ENCODE measurements at places on chromosomes 2 and 18. TPM values are rescaled to one million over a fixed set of nuclear protein-coding genes. Genes with fewer than 3 reads are reported as not detected.
A peak's percentile ranks its signal among the peaks of the same experiment; 100 is the strongest.

HJURP gene
- 128 TPM for total RNA-seq

GRCh38 chr2:74226648-74227213 lies 28.3 kb downstream of the MTHFD2 start:
- H3K4me3 ChIP-seq: no peak overlapping the region
- peaks cover 3% of the 10 kb centered on the region for H3K4me1 ChIP-seq
- no peaks in the 10 kb centered on the region for H3K27me3 ChIP-seq
- H3K27ac ChIP-seq: no peak overlapping the region

FEV gene
- total RNA-seq: not detected

GRCh38 chr18:54774981-54775665 lies 53.2 kb upstream of the RAB27B start:
- H3K4me3 ChIP-seq: no peak overlapping the region
- H3K27me3 ChIP-seq: peaks cover 16% of the 10 kb centered on the region
- H3K36me3 ChIP-seq: no peaks in the 10 kb centered on the region

GRCh38 chr2:151052850-151053660 lies 208.6 kb downstream of the RBM43 start:
- H3K36me3 ChIP-seq: no peaks in the 10 kb centered on the region
- no peak overlapping the region for H3K4me3 ChIP-seq
- no peaks in the 10 kb centered on the region for H3K4me1 ChIP-seq
- no peak for DNase-seq

DNA sequence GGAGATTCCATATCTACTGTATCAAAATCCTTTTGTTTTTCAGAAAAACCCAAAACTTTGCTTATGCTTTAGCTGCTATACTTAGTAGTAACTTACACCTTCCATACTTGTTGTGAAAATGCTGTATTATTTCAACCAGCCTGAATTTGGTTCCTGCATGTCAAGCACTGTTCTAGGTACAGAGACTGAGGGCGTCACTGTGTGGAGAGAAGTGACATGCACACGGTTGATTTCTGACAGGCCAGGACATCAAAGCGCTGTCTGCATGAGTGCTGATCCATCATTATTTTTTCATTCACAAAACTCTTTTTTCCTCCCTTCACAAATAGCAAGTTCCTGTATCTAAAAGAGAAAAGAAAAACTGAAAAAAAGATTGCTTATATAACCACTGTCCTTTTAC lies 31.6 kb downstream of the TRAPPC12 start:
- H3K36me3 ChIP-seq: peaks cover 9% of the 10 kb centered on the region
- no peak for DNase-seq
- no peaks in the 10 kb centered on the region for H3K4me1 ChIP-seq
- no peak overlapping the region for H3K4me3 ChIP-seq
- no peaks in the 10 kb centered on the region for H3K27me3 ChIP-seq

ST6GAL2 gene
- total RNA-seq: not detected

DNA sequence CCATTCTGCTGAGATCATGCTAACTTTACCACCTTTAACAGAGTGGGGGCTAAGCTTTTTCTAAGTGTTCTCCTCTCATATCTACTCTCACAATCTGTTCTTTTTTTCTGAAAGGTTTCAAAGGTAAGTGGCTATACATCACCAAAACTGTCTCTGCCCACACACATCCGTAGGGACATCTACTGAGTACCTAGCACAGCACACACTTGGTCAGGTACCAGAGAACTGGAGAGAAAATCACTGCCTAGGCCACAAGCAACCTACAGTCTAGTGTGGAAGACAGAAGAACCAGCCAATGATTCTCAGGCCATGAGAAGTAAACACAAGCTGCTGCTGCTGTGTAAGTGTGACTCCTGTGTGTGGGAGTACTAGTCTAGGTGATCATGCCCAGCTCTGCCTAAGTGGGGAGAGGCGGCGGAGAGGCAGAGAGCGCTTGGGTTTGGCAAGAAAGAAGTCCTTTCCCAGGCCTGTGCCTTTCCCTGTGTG lies 176.1 kb upstream of the ZFP36L2 start:
- no peaks in the 10 kb centered on the region for H3K27me3 ChIP-seq
- H3K4me1 ChIP-seq: peaks cover 7% of the 10 kb centered on the region
- DNase-seq: no peak
- peaks cover 6% of the 10 kb centered on the region for H3K36me3 ChIP-seq
- H3K27ac ChIP-seq: peak overlapping the region; percentile 35

DNA sequence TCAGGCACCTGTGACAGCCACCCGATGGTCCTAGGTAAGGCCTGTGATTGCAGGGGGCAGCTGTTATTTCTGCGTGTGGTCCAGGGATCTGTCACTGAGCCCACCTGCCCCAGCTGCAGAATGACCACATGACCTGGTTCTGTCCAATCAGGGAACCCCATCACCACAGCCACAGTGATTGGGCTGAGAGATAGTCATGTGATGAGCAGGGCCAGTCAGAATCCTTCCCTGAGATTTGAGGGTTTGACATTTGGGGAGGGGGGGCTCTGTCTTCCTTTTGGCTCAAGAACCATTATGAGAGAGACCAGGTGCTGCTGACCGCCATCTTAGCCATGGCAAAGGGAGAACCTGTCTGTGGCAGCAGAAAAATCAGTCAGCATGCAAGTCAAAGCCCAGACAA lies 147.2 kb downstream of the SMAD7 start:
- H3K27ac ChIP-seq: peak overlapping the region; percentile 37
- peaks cover 65% of the 10 kb centered on the region for H3K4me1 ChIP-seq
- no peak for DNase-seq
- H3K4me3 ChIP-seq: no peak overlapping the region
- peaks cover 3% of the 10 kb centered on the region for H3K36me3 ChIP-seq

GRCh38 chr2:240946654-240947053 lies 40.5 kb downstream of the CROCC2 start:
- peaks cover 2% of the 10 kb centered on the region for H3K27me3 ChIP-seq
- DNase-seq: no peak
- H3K36me3 ChIP-seq: no peaks in the 10 kb centered on the region
- H3K27ac ChIP-seq: no peak overlapping the region

GRCh38 chr2:220811115-220811514 lies 761.0 kb downstream of the EPHA4 start:
- H3K36me3 ChIP-seq: no peaks in the 10 kb centered on the region
- H3K27ac ChIP-seq: no peak overlapping the region
- no peak for DNase-seq
- no peaks in the 10 kb centered on the region for H3K4me1 ChIP-seq
- no peak overlapping the region for H3K4me3 ChIP-seq

DNA sequence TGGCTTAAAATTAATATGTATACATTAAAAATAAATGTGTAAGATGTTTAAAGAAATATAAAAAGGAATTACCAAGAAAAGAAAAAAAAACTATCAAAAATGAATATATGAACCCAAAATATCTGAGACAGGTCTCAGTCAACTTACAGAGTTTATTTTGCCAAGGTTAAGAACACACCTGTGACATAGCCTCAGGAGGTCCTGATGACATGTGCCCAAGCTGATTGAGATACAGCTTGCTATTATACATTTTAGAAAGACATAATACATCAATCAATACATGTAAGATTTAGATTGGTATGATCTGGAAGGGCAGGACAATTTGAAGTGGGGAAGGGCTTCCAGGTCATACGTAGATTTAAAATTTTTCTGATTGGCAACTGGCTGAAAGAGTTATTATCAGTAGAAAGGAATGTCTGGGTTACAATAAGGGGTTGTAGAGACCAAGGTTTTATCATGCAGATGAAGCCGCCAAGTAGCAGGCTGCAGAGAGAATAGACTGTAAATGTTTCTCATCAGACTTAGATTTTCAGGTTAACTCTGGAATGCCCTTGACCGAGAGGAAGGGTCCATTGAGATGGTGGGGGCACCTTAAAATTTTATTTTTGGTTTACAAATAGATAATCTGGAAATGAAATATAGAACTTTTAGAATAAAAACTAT lies 74.7 kb downstream of the EXOC6B start:
- no peaks in the 10 kb centered on the region for H3K27me3 ChIP-seq
- DNase-seq: no peak
- H3K4me3 ChIP-seq: no peak overlapping the region
- no peaks in the 10 kb centered on the region for H3K4me1 ChIP-seq
- H3K36me3 ChIP-seq: no peaks in the 10 kb centered on the region

GRCh38 chr2:8370258-8370802 lies 311.5 kb upstream of the ID2 start:
- H3K27ac ChIP-seq: no peak overlapping the region
- no peak overlapping the region for H3K4me3 ChIP-seq
- peaks cover 7% of the 10 kb centered on the region for H3K4me1 ChIP-seq
- H3K36me3 ChIP-seq: peaks cover 9% of the 10 kb centered on the region

DNA sequence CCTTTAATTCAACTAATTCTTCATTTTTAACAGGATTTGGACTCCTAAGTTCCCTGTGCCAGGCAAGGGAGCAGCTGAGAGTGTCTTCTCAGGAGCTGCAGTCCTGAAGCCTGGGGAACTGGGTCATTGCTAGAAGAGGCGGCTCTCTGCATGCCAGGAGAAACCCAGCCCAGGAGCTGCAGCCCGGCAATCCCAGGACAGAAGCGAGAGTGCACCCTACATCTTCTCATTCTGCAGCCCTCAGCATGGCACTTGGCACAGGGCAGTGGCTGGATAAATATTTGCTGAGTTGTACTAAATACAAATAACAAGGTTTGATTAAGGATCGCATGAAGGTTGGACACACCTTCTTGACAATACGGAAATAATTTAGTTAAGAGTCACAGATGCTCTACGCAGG lies 244.9 kb upstream of the PXDN start:
- H3K4me1 ChIP-seq: peaks cover 16% of the 10 kb centered on the region
- H3K36me3 ChIP-seq: no peaks in the 10 kb centered on the region
- no peak overlapping the region for H3K27ac ChIP-seq
- H3K4me3 ChIP-seq: no peak overlapping the region
- no peak for DNase-seq
- H3K27me3 ChIP-seq: peaks cover 30% of the 10 kb centered on the region

- DNase-seq: no peak
- H3K36me3 ChIP-seq: no peaks in the 10 kb centered on the region
- peaks cover 8% of the 10 kb centered on the region for H3K4me1 ChIP-seq
- H3K27ac ChIP-seq: peak overlapping the region; percentile 49
- no peaks in the 10 kb centered on the region for H3K27me3 ChIP-seq
- H3K4me3 ChIP-seq: no peak overlapping the region
These were observed 61.5 kb downstream of the NFATC1 start for GRCh38 chr18:79457239-79457638.

DNA sequence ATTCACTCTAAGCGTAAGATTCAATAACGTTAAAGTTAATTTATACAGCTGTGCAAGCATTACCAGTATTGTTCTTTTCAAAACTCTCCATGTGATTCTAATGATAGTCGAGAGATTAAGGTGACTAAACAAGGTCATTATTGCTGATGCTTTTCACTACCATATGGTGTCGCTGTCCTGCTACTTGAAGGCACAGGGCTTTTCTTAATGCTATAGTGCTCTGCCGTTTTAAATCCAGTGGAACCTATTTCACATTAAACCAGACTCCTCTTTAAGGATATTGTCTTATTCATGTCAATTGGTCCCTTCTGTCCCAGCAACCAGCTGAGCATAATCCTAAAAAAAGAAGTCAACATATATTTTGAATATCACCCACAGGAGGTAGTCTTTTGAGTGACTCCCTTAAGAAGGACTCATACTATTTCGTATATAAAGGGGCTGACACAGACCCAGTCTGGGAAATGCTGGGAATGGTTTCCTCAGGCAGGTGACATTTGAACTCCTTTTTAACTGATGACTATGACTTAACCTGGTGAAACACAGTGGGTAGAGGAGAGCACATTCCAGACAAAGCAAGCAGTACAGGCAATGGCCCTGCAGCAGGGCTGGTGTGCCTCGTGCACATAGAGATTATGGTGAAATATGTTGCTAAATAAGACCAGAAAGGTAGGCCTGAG lies 53.9 kb upstream of the CYTIP start:
- H3K4me1 ChIP-seq: peaks cover 33% of the 10 kb centered on the region
- H3K27me3 ChIP-seq: no peaks in the 10 kb centered on the region
- H3K27ac ChIP-seq: no peak overlapping the region
- H3K4me3 ChIP-seq: no peak overlapping the region
- peaks cover 4% of the 10 kb centered on the region for H3K36me3 ChIP-seq

GRCh38 chr2:51299370-51299769 lies 267.4 kb upstream of the NRXN1 start:
- no peak overlapping the region for H3K27ac ChIP-seq
- no peaks in the 10 kb centered on the region for H3K4me1 ChIP-seq
- no peaks in the 10 kb centered on the region for H3K27me3 ChIP-seq

STRADB gene
- 26.8 TPM for total RNA-seq

DNA sequence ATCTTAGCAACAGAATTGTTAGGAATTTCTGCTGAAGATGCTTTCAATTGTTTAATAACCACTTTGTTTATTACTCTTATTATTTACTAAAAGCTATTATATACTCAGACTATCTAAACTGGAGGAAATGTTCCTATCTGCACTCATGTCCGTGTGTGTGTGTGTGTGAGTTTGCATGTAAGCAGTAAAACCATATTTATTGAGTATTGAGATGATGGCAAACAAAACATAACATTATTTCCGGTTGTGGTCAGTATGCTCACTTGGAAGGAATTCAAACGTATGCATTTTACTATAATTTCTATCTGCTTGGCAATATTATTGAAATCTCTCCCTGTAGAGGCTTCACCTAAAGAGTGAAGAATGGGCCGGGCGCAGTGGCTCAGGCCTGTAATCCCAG lies 43.0 kb upstream of the ZNF804A start:
- no peaks in the 10 kb centered on the region for H3K36me3 ChIP-seq
- H3K4me1 ChIP-seq: no peaks in the 10 kb centered on the region
- no peak overlapping the region for H3K27ac ChIP-seq
- H3K27me3 ChIP-seq: no peaks in the 10 kb centered on the region
- no peak for DNase-seq

GRCh38 chr2:239395524-239395923 lies 5.3 kb downstream of the HDAC4 start:
- H3K27me3 ChIP-seq: no peaks in the 10 kb centered on the region
- H3K4me3 ChIP-seq: no peak overlapping the region
- peaks cover 37% of the 10 kb centered on the region for H3K4me1 ChIP-seq
- peaks cover 5% of the 10 kb centered on the region for H3K36me3 ChIP-seq
- no peak overlapping the region for H3K27ac ChIP-seq

- no peak overlapping the region for H3K4me3 ChIP-seq
- no peak overlapping the region for H3K27ac ChIP-seq
- DNase-seq: no peak
- H3K27me3 ChIP-seq: peaks cover 3% of the 10 kb centered on the region
These were observed 21.4 kb downstream of the AP1S3 start for GRCh38 chr2:223815884-223816570.

ERFE gene
- total RNA-seq: 0.50 TPM

- no peaks in the 10 kb centered on the region for H3K36me3 ChIP-seq
- H3K27ac ChIP-seq: no peak overlapping the region
- no peaks in the 10 kb centered on the region for H3K4me1 ChIP-seq
These were observed 1980.4 kb downstream of the SUCLG1 start for GRCh38 chr2:82478641-82479040.

YES1 gene
- 22.6 TPM for total RNA-seq

All from activated CD8-positive, alpha-beta T cell treated with anti-CD3 and anti-CD28 coated beads, Interleukin-2, amount 10 ng/mL, durations not matched to agents 7 days and 5 days (primary cell).